Glutamatergic neuron (in vitro differentiated cells): ENCODE measurements at places on chromosomes 7 and 10. TPM values are rescaled to one million over a fixed set of nuclear protein-coding genes. Genes with fewer than 3 reads are reported as not detected.

GRCh38 chr7:4091767-4092166, 590.3 kb upstream of the FOXK1 start:
- DNase-seq, result no peak

DNA sequence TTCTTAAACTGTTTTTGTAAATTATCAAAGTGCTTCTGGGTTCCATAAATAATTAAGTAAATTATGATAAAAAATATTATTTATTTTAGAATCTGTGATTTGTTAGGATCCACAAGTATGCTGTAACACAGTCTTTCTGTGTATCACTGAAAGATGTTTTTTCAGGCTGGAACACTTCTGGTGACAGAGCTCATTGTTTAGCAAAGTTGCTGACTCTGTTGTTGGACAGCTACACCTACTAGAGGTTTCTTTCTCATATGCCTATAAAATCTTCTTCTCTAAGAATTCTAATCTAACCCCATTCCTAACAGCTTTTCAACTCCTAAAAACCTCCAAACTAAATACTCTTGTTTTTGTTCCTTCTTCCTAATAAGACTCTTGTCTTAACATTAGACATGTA, 176.8 kb downstream of the THSD7A start:
- DNase-seq, result no peak

- DNase-seq, result no peak
These were observed 691.4 kb upstream of the POM121L12 start for GRCh38 chr7:52344015-52344414.

DNA sequence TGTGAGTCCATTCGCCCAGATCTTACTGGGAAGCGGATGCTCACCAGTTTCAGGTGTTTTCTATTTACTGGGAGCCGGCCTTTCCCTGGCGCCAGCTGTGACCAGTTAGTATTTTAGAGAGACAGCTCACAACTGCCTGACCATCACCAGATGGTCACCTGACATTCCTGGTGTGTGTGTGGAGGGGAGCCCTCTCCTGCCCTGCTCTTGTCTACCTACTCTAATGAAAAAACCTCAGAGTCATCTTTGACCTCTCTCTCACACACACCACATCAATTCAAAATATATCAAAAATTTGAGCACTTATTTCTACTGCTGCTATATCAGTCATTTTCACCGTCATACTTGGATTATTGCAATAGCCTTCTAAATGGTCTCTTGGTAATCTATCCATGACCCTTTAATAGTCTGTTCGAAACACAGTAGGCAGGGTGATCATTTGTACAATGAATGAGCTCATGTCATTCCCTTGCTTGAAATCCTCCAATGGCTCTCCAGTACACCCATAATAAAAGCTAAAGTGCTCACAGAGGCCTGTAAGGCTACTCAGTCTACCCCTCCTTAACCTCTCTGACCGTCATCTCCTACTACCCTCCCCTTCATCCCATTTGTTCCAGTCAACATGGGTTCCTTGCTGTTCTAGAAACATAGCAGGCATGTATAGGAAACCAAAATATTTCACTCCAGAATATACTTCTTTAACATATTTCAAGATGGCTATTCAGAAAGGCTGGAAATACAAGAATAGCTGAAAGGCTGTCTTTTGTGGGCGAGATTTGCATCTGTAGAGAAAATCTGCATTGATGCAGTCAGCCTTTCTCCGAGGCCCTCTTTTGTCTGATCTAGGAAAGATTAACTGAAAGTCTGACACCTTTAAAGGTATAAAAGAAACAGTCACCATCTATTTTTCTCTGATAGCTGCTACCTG, 17.5 kb upstream of the NT5C3A start:
- no peak for DNase-seq

DNA sequence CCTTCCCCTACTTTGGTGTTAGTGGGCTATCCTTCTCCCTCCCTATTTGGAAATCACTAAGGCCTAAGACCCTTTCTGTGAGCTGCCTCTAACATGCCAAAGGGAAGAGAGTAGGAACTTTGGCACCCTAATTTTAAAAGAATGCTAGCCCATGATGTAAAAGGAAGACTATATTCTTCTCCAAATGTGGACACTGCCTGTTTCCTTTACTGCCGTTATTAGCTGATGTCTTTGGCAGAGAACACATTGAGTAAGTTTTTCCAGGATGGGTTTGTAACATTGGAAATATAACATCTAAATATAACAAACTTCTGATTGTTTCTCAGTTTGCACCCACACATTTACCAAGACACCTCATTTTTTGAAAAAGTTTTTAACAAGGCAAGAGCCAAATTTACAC, 56.9 kb upstream of the TNKS2 start:
- no peak for DNase-seq

- no peak for DNase-seq
These were observed 143.3 kb upstream of the DKK1 start for GRCh38 chr10:52170776-52171175.

DNA sequence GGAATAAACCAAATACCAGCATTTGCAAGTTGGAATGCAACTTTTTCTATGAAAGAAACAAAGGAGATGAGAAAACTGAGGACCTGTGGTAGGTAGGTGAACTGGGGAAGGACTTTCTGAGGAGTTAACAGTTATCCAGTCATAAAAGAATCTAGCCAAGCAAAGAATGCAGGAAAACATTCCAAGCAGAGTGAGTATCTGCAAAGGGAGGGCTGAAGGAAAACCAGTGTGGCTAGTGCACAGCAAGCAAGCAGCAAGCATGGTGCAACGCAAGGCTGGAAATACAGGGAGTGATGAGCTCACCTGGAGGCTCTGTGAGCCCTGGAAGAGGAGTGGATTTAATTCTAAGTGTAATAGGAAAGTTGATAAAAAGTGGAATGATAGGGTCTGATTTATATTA, 44.0 kb downstream of the RTKN2 start:
- DNase-seq, result no peak

- DNase-seq, result no peak
These were observed 10.2 kb upstream of the AGR2 start for GRCh38 chr7:16815001-16815400.

DNA sequence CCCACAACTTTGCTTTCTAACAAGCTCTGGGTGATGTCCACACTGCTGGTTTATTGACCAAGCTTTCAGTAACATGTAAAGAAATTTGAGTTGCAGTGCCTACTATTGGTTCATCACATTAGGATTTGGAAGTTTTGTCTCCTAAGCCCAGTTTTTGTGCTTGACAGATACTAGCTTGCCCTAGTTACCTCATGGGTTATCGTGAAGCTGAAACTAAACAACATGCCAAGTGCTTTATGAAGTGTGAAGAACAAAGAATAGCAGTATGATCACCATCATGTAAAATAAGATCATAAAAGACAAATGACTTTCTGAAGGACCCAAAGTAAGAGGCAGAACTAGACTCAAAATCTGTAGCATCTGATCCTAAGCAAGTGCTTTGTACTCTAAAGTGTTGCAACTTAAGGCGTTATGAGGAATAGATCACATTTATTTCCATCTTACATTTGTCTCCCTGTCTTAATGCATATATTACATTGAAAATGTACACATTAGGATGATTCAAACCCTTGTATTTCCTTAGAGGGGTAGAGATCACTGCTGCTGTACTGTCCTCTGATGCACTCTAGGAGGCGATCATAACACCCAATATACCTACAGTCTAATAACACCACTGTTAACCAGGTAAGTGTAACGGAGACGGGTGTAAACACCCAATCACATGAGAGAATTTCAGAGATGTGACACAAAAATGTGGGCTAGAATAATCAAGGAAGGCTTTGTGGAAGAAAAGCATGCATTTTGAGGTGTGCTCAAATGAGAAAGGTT, 71.3 kb downstream of the NRCAM start:
- DNase-seq, result no peak

DNA sequence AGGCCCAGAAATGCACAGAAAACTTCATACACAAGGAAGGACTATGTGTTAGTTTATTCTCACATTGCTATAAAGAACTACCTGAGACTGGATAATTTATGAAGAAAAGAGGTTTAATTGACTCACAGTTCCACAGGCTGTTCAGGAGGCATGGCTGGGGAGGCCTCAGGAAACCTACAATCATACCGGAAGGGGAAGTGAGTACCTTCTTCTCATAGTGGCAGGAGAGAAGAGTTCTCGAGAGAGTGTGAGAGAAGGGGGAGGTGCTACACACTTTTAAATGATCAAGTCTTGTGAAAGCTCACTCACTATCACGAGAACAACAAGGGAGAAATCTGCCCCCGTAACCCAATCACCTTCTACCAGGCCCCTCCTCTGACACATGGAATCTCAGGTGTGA, 16.8 kb upstream of the RAMP3 start:
- DNase-seq, result no peak

The HHEX gene
- total RNA-seq, result not detected

The KLLN gene
- 0.27 TPM for total RNA-seq

The HDAC9 gene
- 94.8 TPM for total RNA-seq

The CH25H gene
- 0.25 TPM for total RNA-seq

The HOXA4 gene
- total RNA-seq, result not detected

The EPO gene
- total RNA-seq, result not detected

The RNF148 gene
- total RNA-seq, result not detected

The FAM13C gene
- total RNA-seq, result 17.8 TPM

The LEP gene
- not detected for total RNA-seq

The FBXO24 gene
- 0.49 TPM for total RNA-seq

The COL26A1 gene
- total RNA-seq, result 66.2 TPM

The CTBP2 gene
- 174 TPM for total RNA-seq

The MTG1 gene
- total RNA-seq, result 76.4 TPM
